AG08395 (cell line): ENCODE measurements at places on chromosomes 7 and 10.

GRCh38 chr7:21953781-21954180 is 8.1 kb upstream of the CDCA7L start:
- DNase-seq, result no peak

GRCh38 chr10:49290607-49291006 is 8.4 kb upstream of the C10orf71 start:
- no peak for DNase-seq

DNA sequence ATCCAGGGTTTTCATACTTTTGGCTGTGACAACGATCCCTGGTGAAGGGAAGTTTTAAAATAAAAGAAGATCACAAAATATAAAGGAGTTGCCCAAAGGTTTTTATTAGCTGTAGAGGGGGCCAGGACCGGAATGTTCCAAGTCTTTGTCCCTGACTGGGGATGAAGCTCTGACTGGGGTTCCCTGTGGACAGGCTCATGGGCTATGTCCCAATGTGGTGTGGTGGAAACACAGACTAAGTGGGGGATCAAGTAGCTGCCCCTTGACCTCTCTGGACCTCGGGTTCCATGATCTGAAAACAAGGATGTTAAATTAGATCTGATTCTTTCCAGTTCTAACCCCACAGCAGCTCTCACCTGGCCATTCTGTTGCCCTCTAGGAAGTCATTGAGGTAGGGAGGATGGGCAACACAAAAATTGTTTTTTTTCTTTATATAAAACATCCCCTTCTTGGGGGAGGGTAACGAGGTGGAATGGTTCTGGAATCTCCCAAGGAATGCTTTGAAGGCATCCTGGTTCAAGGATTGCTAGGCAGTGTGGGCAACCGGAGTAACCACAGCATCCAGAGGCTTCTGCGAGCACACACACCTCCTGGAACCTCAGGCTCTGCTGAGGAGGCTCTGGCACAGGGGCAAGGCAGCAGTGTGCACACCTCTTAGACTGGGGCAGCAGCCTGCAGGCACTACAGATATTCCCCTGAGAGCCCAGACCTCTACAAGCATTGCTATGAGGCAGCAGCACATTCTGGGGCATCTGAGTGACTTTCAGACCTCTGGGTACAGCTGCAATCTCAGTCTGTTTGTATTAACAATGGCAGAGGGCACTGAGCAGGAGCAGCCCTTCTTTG is 21.4 kb upstream of the CRYGN start:
- DNase-seq, result no peak

DNA sequence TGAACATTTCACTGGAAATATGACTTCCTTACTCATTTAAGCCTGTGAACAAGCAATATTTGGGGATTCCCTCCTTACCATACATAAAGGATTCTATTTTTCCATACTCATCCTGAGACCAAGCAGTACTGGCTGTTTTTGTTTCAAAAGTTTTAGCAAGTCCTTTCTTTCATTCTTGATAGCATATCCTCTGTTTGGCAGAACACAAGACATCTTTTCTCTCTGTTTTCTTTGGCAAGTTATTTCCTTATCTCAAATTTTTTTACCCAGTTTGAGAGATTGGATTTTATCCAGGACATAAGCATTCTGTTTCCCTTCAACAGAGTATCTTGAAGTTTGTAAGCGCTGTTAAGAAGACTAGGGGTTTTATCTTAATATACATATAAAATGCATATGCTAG is 3.0 kb upstream of the WASL start:
- no peak for DNase-seq

DNA sequence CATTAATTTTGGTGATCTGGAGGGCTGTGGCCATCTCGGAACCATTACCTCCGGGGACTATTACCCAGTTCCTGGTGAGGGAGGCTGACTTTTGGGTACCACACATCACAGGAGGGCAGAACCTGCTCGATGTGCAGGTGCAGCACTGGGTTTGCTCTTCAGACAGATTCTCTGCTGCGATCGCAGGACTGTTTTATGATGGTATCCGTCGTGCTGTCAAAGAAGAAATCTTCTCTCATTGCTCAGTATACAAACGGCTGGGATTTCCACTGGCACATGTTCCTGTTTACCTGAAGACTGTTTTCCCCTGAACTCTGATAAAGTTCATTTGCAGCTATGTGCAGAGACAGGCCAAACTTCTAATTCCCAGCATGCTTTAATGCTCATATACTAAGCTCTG is 27.2 kb upstream of the SHH start:
- DNase-seq, result no peak
